ENCODE measurements at places on chromosomes 13 and 19.

DNA sequence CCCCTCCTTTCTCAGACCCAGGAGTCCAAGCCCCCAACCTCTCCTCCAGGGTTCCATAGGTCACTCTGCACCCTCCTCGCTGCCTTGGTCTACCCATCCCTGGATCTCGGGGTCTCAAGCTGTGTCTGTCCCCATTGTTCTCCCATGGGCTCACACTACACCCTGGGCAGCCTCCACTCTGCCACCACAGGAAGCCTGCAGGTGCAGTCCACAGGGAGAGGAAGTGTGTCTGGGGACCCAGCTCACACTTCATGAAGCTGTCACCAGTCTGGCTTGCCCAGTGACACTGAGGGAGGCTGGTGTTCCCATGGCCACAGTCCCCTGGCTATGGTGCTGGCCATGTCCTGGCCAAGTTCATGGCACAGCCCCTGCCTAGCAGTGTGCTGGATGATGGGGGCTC lies 5.3 kb downstream of the NECTIN2 start:
- no peak for DNase-seq

- peak; percentile 66 for DNase-seq
These were observed 551.4 kb downstream of the TBC1D4 start for GRCh38 chr13:74930402-74931165.

DNA sequence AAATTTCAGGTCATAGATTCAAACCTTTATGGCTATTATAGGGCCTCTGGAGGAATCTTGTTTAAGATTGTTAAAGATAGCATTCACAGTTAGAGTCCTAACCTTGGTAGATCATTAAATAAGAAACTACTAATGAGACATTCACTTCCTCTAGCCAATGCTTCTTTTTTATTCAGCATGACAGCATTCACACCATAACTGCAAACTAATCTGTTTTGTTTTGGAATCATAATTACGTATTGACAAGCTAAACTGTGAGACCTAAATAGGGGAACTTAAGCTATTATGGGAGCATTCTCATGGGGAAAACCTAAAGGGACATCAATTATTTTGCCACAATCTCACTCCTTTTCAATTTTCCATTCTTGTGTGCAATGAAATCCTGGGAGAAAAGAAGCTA lies 653.8 kb downstream of the PCDH9 start:
- no peak for DNase-seq

- no peak for DNase-seq
These were observed 416.1 kb downstream of the ZNF536 start for GRCh38 chr19:30788105-30788765.

GRCh38 chr19:8488365-8488764 lies 14.1 kb downstream of the PRAM1 start:
- DNase-seq, result no peak

- no peak for DNase-seq
These were observed 274.7 kb upstream of the SOX21 start for GRCh38 chr13:94987081-94987480.

GRCh38 chr13:64684685-64685431 lies 2545.3 kb downstream of the PCDH9 start:
- DNase-seq, result no peak

- DNase-seq, result no peak
These were observed 45.9 kb downstream of the COG3 start for GRCh38 chr13:45510672-45511071.

DNA sequence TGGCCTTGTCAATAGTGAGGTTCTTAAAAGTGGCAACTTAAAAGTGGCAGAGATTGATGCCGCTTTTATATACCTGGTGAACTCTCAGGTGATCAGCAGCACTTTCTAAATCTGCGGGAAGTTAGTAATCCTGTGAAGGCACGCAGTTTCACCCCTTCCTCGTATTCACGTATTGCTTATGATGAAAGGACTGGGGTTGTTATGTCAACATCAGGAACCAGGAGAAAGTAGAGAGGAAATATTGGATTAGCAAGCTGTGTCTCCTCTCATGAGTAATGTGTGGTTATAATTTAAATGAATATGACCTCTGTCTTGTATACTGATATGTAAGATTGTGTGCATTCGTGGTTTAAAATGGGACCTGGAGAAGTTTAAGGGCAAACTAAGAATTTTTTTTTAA lies 544.6 kb downstream of the SLITRK6 start:
- no peak for DNase-seq

GRCh38 chr13:23427342-23427843 lies 6.1 kb downstream of the SACS start:
- DNase-seq, result no peak

DNA sequence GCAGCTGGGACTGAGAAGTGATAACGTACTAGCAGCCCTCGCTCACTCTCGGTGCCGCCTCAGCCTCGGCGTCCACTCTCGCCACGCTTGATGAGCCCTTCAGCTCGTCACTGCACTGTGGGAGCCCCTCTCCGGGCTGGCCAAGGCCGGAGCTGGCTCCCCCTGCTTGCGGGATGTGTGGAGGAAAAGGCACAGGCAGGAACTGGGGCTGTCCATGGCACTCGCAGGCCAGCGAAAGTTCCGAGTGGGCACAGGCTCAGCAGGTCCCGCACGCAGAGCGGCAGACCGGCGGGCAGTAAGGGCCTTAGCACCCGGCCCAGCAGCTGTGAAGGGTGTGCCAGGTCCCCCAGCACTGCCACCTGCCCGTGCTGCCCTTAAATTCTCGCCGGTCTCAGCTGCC lies 38.8 kb upstream of the SGCG start:
- no peak for DNase-seq

- DNase-seq, result no peak
These were observed 52.3 kb downstream of the PTPRS start for GRCh38 chr19:5288347-5288739.

DNA sequence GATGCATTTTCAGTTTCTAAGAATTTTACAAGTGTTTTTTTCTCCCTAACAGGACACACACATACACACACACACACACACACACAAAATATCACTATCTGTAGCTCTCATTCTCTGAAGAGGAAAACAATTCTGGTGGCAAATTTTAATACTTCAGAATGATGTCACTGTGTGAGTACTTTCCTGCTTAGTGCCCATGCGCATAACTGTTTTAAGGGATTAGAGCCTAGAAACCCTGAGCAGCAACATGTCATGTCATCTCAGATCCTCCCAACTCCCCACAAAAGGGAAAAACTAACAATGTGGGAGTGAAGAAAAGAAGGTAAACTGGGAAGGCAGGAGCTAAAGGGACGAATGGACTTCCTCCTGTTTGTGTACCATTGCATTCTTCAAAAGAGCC lies 401.2 kb downstream of the SPRY2 start:
- DNase-seq, result no peak

- peak; percentile 82 for DNase-seq
These were observed 2.8 kb upstream of the CIRBP start for GRCh38 chr19:1266129-1266915.

DNA sequence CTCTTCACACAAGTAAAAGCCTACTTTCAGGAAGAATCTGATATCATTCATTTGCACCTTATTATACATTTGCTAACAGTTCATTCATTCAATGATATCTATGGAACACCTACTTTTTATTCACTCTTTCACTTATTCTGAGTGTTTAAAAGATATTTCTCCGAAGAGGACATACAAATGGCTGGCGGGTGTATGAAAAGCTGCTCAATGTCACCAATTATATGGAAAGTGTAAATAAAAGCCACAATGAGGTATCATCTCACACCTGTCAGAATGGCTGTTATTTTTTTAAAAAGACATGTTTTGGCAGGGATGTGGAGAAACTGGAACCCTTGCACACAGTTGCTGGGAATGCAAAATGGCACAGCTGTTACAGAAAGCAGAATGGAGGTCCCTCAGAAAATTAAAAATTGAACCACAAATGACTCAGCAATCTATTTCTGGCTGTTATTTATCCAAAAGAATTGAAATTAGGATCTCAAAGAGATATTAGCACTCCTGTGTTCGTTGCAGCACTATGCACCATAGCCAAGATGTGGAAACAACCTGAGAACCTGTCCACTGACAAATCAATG lies 127.6 kb upstream of the IRS2 start:
- no peak for DNase-seq

DNA sequence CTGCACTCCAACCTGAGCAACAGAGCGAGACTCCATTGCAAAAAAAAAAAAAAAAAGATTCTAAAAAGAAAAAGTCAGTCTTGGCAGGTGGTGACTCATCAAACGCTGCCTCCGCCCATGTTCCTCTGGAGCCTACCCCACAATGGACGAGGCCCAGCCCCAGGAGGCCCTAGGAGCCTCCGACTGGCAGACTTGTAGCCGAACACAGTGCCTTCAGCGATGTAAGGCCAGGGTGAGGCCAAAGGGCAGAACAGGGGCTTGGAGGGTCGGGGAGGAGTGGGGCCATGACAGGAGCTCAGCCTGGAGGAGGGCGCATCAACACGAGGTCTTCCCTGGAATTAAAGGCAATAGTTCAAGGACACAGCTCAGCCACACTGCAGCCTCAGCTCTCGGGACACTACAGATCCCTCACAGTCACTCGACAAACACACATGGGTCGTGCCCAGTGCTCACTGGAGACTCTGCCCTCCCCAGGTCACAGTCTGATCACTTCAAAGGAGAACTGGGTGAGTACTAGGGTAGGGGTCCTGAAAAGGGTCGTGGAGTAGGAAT lies 5.1 kb downstream of the USE1 start:
- DNase-seq, result no peak

DNA sequence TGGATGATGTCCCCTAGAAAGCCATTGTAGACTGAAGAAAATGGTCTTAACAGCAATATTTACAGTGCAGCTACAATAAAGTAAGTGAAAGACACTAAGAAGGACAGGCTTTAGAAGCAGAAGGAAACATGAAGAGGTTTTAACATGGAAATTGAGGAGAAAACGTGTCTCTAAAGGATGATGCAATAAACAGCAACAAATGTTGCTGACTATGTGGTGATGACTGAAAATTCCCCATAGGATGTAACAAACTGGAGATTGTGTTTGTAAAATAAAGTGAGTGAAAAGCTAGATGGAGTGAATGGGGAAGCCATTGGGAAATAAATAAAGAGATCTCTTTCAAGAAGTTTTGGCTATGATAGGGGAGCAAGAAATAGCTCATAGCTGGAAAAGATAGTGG lies 186.7 kb upstream of the IPO5 start:
- DNase-seq, result no peak

DNA sequence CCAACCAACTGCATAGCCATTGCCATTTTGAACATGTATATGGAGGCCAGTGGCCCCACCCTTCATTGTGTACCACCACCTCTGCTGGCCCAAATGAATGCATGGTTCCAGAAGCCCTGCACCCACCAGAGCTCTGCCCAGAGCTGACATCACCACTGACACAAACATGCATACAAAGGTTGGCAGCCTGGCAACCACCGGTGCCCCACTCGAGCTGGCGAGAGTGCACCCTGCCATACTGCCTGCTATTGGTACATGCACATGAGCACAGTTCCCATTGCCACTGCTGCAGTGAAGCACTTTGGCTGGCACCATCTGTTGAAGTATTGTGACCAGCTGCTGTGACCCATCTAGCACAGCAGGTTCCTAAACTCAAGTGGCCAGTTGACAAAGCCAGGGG lies 1564.9 kb downstream of the OLFM4 start:
- DNase-seq, result no peak

DNA sequence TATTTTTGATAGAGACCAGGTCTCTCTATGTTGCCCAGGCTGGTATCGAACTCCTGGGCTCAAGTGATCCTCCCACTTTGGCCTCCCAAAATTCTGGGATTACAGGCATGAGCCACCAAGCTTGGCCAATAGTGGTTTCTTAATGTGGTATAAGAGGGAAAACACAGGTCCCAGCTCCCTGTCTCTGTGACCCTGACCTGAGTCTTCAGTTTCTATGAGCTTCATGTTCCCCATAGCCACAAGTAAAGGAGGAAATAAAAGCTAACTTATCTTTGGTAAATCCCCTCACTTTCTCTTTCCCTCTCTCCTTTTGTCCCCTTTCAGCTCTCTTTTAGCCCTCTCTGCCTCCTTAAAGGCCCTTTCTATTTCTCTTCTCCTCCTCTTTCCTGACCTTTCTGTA lies 50.3 kb downstream of the ABCC4 start:
- no peak for DNase-seq

DNA sequence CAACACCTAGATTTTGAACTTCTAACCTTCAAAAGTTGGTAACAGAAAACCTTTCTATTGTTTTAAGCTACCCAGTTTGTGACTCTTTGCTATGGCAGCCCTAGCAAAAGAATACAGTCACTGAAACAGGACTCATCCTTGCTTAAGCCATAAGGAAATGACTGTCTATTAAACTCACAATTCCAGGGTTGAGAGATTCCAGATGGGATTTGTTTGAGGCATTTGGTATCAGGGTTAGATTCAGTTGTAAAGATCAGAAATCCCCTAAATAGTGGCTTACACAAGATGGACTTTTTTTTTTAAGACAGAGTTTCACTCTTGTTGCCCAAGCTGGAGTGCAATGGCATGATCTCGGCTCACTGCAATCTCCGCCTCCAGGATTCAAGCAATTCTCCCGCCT lies 41.1 kb upstream of the RGCC start:
- DNase-seq, result no peak

DNA sequence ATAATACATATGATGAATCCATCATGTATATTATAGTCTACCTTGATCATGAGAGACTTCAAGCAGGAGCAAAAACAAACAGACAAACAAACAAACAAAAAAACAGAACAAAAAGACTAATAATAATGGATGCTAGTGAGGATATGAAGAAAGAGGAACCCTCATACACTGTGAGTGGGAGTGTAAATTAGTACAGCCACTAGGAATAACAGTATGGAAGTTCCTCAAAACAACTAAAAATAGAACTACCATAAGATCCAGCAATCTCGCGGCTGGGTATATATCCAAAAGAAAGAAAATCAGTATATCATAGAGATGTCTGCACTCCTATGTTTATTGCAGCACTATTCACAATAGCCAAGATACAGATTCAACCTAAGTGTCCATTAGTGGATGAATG lies 7.0 kb upstream of the DLEU7 start:
- DNase-seq, result no peak

DNA sequence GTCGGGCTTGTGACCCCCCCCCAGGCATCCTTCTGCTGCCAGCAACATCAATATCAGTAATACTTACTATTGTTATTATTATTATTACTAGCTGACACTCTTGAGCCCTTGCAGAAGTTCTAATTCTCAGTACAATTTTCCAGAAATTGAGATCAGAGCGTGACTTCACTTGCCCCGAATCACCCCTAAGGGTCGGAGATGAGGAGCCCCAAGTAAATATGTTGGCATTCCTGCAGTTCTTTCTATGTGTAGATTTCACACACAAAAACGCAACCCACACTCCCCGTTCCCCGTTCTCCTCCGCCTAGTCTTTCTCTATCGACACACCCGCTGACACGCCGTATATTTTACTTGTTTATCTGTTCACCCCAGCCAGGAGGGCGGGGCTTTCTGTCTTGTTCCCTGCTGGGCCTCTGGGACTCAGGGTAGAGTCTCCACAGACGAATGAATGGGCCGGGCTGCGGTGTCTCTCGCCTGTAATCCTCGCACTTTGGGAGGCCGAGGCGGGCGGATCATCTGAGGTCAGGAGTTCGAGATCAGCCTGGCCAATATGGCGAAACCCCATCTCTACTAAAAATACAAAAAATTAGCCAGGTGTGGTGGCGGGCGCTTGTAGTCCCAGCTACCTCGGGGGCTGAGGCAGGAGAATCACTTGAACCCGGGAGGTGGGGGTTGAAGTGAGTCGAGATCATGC lies 14.7 kb downstream of the TLE5 start:
- DNase-seq, result no peak
